ENCODE measurements at places on chromosomes 1 and 21. TPM values are rescaled to one million over a fixed set of nuclear protein-coding genes. Genes with fewer than 3 reads are reported as not detected.
A peak's percentile ranks its signal among the peaks of the same experiment; 100 is the strongest.

The S1PR1 gene
- not detected for total RNA-seq

The FOXD3 gene
- 0.28 TPM for total RNA-seq

The MRPL37 gene
- total RNA-seq = 94.2 TPM

The GLMN gene
- total RNA-seq = 15.3 TPM

The DAB1 gene
- not detected for total RNA-seq

The ZNF648 gene
- total RNA-seq = 0.17 TPM

The ADGRL2 gene
- total RNA-seq = 58.8 TPM

The C1orf87 gene
- total RNA-seq = not detected

The GJB3 gene
- 23.5 TPM for total RNA-seq

The SPRR5 gene
- not detected for total RNA-seq

The ISG20L2 gene
- total RNA-seq = 61.6 TPM

The USP48 gene
- 62.3 TPM for total RNA-seq

The KLHDC7A gene
- total RNA-seq = 14.3 TPM

The COL6A2 gene
- total RNA-seq = 3.8 TPM

The TOMM40L gene
- 14.1 TPM for total RNA-seq

The PRELP gene
- not detected for total RNA-seq

The KRTAP13-4 gene
- total RNA-seq = not detected

The HES3 gene
- total RNA-seq = not detected

The C8B gene
- not detected for total RNA-seq

The TDRD5 gene
- not detected for total RNA-seq

The HAPLN2 gene
- total RNA-seq = 0.27 TPM

GRCh38 chr1:241079047-241079446, 278.0 kb downstream of the RGS7 start:
- DNase-seq = no peak

DNA sequence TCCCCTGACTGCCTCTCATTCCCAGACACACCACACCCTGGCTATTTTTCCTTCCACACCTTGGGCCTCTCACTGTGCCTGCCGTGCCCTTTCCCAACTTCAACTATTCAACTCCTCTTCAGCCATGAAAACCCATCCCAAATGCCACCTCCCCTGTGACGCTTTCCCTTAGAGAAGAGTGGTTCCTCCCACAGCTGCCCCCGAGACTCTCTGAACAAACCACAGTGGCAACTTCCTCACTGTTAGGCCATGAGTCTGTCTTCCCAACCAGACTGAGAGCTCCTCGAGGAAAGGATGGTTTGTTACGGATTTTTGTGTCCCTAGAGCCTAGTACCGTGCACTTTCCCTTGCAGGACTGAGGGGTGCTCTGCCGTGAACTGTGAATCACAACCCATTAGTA, 59.2 kb downstream of the LRRN2 start:
- DNase-seq = no peak

- DNase-seq = no peak
Measured at GRCh38 chr1:96387785-96388184, 333.8 kb upstream of the PTBP2 start.

GRCh38 chr1:200409203-200409760, 554 bp downstream of the ZNF281 start:
- no peak for DNase-seq

GRCh38 chr1:25137521-25138395, 94.5 kb downstream of the SYF2 start:
- DNase-seq = no peak

GRCh38 chr1:88266051-88266450, 418.0 kb upstream of the PKN2 start:
- no peak for DNase-seq

GRCh38 chr21:45478115-45478801, 64.0 kb downstream of the SLC19A1 start:
- no peak for DNase-seq

- DNase-seq = peak; percentile 8
Measured at GRCh38 chr1:240385985-240386978, 225.7 kb downstream of the GREM2 start.

- DNase-seq = no peak
Measured at GRCh38 chr21:36499578-36500471, 19.9 kb upstream of the CLDN14 start.

DNA sequence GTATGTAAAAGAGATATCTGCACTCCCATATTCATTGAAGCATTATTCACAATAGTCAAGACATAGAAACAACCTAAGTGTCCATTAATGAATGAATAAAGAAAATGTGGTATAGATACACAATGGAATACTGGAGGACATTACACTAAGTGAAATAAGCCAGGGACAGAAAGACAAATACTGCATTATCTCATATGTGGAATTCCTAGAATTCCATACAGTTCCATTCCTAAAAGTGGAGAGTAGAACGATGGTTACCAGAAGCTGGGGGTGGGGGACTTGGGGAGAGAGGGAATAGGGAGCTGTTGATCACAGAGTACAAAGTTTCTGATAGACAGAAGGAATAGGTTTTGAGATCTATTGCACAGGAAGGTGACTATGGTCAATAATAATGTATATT, 7.4 kb downstream of the TMED5 start:
- DNase-seq = no peak

GRCh38 chr1:9435854-9436640, 103.2 kb upstream of the SLC25A33 start:
- no peak for DNase-seq

GRCh38 chr1:193111641-193112090, 6.5 kb upstream of the GLRX2 start:
- peak; percentile 76 for DNase-seq

GRCh38 chr1:86828024-86828423, 85.9 kb downstream of the SELENOF start:
- no peak for DNase-seq

DNA sequence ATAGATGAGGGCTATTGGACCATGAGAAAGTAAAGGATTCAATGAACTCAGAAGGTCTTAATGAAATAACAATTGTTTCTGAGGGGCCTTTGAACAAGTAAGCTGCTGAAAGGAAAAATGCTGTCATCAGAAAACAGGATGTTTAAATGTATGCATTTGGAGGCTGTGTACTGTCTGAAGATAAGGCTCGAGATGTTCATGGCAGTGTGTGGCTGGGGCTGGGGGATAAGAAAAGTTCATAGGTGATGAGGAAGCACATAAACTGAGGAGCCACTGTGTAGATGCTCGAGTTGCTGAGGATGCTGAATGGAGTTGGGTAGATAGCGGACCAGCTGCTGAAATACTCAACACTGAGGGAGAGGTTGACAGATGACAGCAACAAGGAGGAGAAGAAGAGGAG, 17.8 kb downstream of the THEM4 start:
- DNase-seq = no peak

GRCh38 chr1:14094611-14095400, 394.8 kb downstream of the PRDM2 start:
- no peak for DNase-seq

GRCh38 chr1:6272868-6273267, 12.0 kb upstream of the GPR153 start:
- DNase-seq = no peak

DNA sequence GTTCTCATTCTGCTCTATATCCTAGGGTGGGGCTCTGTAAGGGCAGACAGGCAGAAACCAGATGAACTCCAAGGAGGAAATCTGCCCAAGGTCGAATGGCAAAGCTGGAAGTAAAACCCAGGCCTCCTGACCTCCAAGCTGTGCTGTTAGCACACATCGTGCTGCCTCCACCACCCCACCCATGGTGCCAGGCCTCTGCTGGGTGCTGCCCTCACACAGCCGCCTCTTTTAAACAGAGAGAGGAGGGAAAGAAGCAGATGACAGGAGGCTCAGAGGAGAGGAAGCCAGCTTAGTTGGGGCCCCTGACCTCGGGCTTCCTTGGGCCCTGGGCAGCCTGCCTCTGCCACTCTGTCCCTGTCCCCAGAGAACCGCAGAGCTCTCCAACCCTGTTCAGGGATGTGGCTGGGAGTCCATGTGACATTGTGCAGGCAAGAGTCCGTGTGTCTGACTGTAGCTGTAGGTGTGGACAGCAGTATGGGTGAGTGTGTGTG, 1.1 kb downstream of the SYNC start:
- DNase-seq = no peak

- no peak for DNase-seq
Measured at GRCh38 chr1:66850989-66851388, 49.9 kb upstream of the INSL5 start.

DNA sequence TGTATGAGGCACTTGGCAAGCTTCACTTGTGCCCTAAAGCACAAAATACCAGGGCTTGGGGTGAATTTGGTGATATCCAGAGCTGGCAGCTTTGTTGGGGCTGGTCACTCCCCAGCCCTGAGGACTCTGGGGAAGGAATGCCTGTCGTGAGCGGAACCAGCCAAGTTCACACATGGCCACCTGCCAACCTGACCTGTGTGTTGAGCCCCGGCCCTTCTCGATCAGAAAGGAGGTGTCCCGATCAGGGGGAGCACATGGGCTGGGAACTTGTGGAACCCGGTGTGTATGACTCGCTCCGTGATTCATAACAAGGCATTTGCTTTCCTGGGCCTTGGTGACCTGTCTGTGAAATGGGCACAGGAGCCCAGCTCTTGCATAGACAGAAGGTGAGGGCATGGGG, 43.1 kb downstream of the AGPAT3 start:
- no peak for DNase-seq

- DNase-seq = no peak
Measured at GRCh38 chr1:205782627-205783432, 7.5 kb upstream of the RAB29 start.

DNA sequence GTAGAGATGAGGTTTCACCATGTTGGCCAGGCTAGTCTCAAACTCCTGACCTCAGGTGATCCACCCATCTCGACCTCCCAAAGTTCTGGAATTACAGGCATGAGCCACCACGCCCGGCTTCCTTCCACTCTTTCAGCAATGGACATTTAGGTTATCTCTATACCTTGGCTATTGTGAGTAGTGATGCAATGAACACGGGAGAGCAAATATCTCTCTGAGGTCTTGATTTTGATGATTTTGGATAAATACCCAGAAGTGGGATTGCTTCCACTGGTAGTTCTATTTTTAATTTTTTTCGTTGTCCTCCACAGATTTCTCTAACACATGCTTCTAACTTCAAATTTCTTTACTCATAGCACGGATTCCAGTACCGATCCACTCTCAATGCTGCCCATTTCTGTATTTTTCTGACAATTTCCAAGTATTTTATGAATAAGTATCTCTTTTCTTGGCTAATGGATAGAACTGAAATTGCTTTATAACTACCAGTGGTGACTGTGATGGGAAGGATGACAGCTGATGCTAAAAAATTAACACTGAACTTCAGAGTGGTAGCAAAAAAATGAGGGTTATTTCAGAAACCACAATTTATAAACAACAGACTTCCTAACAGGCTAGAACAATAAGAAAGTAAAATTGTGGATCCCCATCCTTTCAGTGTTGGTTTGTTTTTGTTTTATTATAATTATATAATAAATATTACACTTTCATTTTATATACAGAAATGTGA, 327.5 kb upstream of the RUNX1 start:
- DNase-seq = no peak

DNA sequence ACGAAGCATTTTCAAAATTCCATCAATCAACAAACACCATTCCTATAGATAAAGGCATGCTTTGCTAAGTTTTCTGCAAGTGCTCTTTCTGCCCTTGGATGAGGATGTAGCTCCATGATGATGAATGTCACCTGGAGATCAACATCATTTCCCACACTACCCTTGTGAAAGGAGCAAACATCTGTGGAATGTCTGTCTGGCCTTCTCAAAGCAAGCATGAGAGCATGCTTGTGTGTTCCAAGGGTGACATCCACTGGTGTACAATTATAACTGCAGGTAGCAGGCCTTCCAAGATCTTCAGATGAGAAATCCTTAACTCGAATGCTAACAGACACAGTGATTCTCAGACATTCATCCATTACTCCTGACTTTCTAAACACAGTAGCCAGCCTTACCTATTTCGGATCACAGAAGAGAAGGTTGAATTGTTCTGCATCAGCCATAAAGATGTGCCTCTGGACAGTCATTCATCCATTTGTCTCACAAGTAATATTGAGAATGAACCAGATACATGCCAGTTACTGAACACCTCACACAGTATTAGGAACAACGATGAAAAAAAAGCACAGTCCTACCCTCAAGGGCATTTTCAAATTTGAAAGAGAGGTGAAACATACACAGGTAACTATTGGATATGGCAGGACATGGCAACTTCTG, 162.4 kb downstream of the TPR start:
- peak; percentile 63 for DNase-seq

GRCh38 chr1:213977486-213977842, 10.3 kb upstream of the PROX1 start:
- DNase-seq = no peak

GRCh38 chr1:150144606-150145005, 5.1 kb upstream of the PLEKHO1 start:
- DNase-seq = no peak

GRCh38 chr1:110312188-110313121, 26.7 kb upstream of the RBM15 start:
- DNase-seq = peak; percentile 78

GRCh38 chr1:198480876-198481275, 59.6 kb downstream of the ATP6V1G3 start:
- DNase-seq = no peak

DNA sequence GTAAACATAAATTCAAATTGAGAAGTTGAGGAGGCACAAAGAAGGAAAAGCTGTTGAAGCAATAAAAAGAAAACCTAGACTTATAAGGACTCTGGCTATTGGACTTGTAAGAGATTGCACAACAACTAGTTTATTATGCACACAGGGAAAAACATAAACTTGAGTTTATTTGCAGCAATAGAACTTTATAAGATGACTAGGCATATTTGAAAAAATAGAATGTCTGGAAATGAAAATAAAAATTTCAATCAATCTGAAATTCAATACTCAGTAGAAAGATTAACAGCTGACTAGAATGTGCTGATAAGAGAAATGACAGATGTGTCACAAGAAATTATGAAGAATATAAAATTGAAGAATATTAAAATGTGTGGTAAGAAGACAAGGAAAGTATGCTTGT, 505.4 kb upstream of the ZP4 start:
- no peak for DNase-seq

DNA sequence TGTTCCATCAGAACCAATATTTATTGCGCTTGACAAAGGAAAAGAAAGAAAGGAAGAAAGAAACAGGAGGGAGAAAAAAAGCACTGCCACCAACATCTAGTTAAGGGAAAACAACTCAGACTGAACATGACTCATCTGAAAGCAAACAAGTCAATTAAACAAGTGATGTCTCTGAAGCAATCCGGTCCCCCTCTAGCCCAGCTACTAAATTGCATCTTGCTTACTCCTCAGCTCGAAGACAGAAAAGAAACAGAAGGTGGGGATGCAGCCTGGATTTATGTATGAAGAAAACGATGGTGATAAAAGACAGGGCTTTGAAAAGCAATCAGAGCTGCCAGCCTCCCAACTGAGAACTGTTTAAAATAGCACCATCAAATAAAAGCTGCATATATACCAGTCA, 188.2 kb downstream of the OMA1 start:
- no peak for DNase-seq

GRCh38 chr1:78035121-78035520, 10.6 kb upstream of the GIPC2 start:
- no peak for DNase-seq

DNA sequence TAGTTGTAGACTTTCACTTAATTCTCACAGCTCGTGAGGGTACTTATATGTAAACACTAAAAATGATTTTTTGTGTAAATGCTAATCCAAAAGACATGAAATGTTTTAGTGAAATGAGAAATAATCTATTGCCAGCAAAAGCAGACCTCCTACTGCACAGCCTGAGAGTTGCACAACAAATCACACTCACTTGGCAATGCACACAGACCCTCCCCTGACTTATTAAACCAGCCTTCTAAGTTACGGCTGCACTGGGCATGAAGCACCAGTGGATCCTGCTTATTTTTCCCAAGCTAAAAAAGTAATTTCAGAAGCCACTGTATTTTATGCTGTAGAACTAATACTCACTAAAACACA, 10.3 kb downstream of the ERRFI1 start:
- no peak for DNase-seq

GRCh38 chr1:59185163-59185860, 111.6 kb upstream of the FGGY start:
- DNase-seq = no peak
